ENCODE measurements at places on chromosomes 7 and 10. TPM values are rescaled to one million over a fixed set of nuclear protein-coding genes. Genes with fewer than 3 reads are reported as not detected.

DNA sequence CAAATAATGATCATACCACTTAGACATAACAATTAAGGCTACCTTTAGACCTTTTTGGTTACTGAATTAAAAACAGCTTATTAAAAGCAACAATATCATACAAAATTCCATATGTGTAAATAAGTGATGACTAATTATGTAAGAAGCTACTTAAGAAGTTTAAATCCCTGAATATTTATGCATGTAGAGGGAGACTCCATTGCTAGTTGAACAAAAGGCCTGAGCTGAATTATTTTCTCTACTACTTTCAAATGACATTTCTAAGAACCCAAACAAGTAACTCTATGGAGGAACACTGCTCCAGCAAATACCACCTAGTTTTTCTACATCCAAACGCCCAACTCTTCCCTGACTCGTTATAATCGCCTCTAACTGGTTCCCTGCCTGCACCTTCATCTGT lies 31.5 kb downstream of the EPC1 start:
- DNase-seq: no peak

- no peak for DNase-seq
Measured at GRCh38 chr10:12687996-12688395, 313.5 kb downstream of the CCDC3 start.

GRCh38 chr10:73902351-73902750 lies 8.6 kb upstream of the PLAU start:
- no peak for DNase-seq

DNA sequence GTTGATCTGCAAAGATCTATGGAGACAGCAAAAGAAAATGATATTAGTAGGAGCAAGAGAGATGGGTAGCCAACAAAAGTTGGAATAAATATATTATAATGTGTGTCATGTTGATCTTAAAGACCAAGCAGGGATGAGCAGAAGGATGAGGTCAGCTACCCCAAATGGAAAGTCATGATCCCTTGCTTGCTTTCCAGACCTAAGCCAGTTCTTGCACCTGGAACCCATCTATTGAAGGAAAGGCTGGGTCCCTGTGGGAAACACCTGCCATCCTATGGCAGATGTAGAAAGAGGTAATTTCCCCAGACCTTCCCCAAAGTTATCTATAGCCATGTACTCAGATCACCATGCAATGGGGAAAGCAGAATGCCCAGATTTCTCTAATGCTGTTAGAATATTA lies 52.5 kb downstream of the LYZL2 start:
- no peak for DNase-seq

DNA sequence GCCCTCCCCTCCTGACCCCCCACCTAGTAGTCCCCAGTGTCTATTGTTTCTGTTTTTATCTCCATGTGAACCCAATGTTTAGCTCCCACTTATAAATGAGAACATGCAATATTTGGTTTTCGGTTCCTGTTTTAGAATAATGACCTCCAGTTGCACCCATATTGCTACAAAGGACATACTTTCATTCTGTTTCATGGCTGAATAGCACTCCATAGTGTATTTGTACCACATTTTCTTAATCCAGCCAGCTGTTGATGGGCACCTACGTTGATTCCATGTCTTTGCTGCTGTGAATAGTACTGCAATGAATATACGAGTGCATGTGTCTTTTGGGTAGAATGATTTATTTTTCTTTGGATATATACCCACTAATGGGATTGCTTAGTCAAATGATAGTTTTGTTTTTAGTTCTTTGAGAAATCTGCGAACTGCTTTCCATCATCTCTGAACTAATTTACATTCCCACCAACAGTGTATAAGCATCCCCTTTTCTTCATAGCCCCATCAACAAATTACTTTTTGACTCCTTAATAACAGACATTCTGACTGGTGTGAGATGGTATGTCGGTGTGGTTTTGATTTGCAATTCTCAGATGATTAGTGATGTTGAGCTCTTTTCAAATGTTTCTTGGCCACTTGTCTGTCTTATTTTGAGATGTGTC lies 128.4 kb upstream of the PHYHIPL start:
- no peak for DNase-seq

DNA sequence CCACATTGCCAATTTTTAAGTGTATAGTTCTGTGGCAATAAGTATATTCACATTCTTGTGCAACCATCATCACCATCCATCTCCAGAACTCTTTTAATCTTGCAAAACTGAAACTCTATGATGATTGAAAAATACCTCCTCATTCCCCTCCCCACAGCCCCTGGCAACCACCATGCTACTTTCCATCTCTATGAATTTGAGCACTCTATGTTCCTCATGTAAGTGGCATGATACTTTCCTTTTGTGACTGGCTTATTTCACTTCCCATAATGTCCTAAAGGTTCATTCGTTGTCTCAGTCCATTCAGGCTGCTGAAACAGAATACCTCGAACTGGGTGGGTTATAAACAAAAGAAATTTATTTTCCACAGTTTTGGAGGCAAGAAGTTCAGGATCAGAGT lies 23.4 kb upstream of the EGR2 start:
- no peak for DNase-seq

MYOF gene
- 28.4 TPM for polyA plus RNA-seq

MLLT10 gene
- polyA plus RNA-seq: 50.0 TPM

Data from left renal cortex interstitium (tissue), 4 donors.